Osteocyte (in vitro differentiated cells): ENCODE measurements at places on chromosomes 7 and 10. TPM values are rescaled to one million over a fixed set of nuclear protein-coding genes. Genes with fewer than 3 reads are reported as not detected.

DNA sequence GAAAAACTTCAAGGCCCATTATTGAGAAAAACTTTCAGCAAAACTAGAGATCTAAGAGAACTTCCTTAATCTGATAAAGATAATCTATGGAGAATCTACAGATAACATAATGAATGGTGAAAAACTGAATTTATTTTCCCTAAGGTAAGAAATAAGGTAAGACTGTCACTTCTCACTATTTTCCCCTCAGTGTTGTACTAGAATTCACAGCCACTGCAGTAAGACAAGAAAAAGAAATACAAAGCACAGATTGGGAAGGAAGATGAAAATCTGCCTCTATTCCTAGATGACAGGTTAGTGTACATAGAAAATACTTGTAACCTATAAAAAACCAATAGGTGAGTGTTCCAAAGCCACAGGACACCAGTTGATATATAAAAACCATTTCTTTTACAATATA is 220.7 kb upstream of the SHH start:
- H3K27me3 ChIP-seq = peaks cover 2% of the 10 kb centered on the region
- DNase-seq = no peak
- H3K27ac ChIP-seq = no peak overlapping the region
- H3K4me1 ChIP-seq = no peaks in the 10 kb centered on the region
- H3K36me3 ChIP-seq = no peaks in the 10 kb centered on the region

GRCh38 chr7:55343002-55343781 is 21.9 kb upstream of the LANCL2 start:
- no peak overlapping the region for H3K27ac ChIP-seq
- no peaks in the 10 kb centered on the region for H3K36me3 ChIP-seq
- H3K27me3 ChIP-seq = peaks cover 5% of the 10 kb centered on the region

DNA sequence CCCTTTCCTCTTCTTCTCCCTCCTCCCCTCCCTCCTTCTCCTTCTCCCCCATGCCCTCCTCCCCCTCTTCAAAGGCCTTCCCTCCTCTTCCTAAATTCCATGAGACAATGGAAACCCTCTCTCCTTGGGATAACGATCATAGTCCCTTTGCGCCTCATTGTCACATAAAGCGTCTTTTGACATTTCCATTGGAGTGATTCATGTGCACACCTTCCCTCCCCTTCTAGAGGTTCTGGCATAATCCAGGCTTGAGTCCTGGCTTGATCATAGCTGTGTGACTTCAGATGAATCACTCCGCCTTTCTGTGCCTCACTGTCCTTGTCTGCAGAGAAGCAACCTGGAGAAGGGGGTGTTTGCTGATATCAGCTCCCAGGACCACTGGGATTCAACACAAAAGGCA is 204.2 kb downstream of the TNS3 start:
- no peak overlapping the region for H3K4me3 ChIP-seq
- no peak for DNase-seq
- H3K4me1 ChIP-seq = peaks cover 49% of the 10 kb centered on the region
- H3K27me3 ChIP-seq = no peaks in the 10 kb centered on the region
- peaks cover 11% of the 10 kb centered on the region for H3K36me3 ChIP-seq

HSPA14 gene
- 9.5 and 9.9 TPM in 2 replicates for total RNA-seq

H2BK1 gene
- 1.1 TPM in 1 of 2 replicates, not detected in the other for total RNA-seq

CYP2W1 gene
- not detected in 2 replicates for total RNA-seq

GRCh38 chr7:157625973-157626742 is 289.4 kb downstream of the DNAJB6 start:
- no peaks in the 10 kb centered on the region for H3K4me1 ChIP-seq
- no peak overlapping the region for H3K27ac ChIP-seq
- DNase-seq = no peak
- no peak overlapping the region for H3K4me3 ChIP-seq
- no peaks in the 10 kb centered on the region for H3K36me3 ChIP-seq

DNA sequence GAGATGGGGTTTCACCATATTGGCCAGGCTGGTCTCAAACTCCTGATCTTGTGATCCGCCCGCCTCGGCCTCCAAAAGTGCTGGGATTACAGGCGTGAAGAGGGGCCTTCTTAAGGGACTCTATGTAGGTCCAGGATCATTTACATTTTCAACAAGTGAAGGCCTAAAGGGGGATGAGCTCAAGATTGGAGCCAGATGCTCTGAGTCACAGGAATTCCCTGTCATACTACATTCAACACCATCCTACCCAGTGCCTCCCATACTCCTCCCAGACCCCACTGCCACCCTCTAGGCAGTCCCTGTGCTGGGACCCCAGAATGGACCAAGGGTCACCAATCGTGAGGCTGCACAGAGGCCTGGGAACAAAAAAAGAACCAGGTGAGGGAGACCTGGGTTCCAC is 29.9 kb downstream of the CYTH3 start:
- no peak for DNase-seq
- no peak overlapping the region for H3K27ac ChIP-seq
- H3K36me3 ChIP-seq = peaks cover 2% of the 10 kb centered on the region

DNA sequence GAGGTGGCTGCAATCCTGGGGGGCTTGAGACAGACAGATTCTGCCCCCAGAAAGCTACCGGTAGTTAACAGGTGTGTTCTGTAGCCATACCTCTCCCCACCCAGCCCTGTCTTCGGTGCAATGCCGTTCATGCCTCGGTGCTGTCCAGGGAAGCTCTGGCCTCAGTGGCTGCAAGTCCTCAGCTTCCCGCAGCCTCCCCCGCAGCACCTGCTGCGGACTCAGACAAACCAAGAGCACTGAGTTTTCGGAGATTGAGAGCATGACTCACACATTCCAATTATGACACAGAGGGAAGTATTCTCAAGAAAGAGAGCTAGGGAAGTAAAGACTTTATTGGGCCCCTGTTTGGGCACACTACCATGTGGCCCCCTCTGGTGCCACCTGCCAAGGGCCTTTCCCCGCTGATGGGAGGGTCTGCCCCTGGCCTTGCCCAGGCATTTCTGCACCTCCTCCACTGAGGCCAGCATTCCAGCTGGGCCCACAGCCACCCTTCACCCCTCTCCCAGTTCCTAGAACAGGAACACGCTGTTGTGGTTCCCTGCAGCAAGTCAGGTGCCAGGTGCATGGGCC is 30.2 kb upstream of the EZH2 start:
- peaks cover 24% of the 10 kb centered on the region for H3K4me1 ChIP-seq
- peaks cover 9% of the 10 kb centered on the region for H3K27me3 ChIP-seq
- no peak overlapping the region for H3K4me3 ChIP-seq
- DNase-seq = no peak

GRCh38 chr10:78450807-78451485 is 417.3 kb downstream of the RPS24 start:
- H3K27ac ChIP-seq = no peak overlapping the region
- H3K4me1 ChIP-seq = no peaks in the 10 kb centered on the region
- H3K27me3 ChIP-seq = peaks cover 74% of the 10 kb centered on the region
- no peak for DNase-seq
- no peaks in the 10 kb centered on the region for H3K36me3 ChIP-seq

PHYH gene
- total RNA-seq = 21.6 and 22.1 TPM in 2 replicates

- no peaks in the 10 kb centered on the region for H3K27me3 ChIP-seq
- DNase-seq = no peak
- H3K27ac ChIP-seq = no peak overlapping the region
- H3K4me1 ChIP-seq = peaks cover 28% of the 10 kb centered on the region
Measured at GRCh38 chr10:79393221-79393923, 46.1 kb downstream of the PPIF start.

LRGUK gene
- 0.13 and 0.30 TPM in 2 replicates for total RNA-seq

HYAL4 gene
- not detected in 2 replicates for total RNA-seq

EIF5AL1 gene
- 0.10 TPM in 1 of 2 replicates, not detected in the other for total RNA-seq

DNA sequence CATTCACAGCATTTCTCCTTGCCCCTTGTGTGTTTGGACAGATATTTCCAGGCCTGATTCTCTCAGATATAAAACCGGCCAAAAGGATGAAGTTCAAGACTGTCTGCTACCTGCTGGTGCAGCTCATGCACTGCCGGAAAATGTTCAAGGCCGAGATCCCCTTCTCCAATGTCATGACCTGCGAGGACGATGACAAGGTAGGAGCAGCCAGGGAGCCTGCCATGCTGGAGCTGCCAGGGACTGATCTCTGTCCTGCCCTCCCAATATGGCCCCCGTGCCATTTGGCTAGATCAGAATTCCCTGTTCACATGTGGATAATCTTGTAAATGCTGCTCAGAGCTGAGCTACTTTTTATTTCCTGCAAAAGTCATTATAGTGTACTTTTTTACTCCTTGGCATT is 87.8 kb downstream of the ADCY1 start:
- no peaks in the 10 kb centered on the region for H3K4me1 ChIP-seq
- H3K27me3 ChIP-seq = no peaks in the 10 kb centered on the region
- H3K36me3 ChIP-seq = no peaks in the 10 kb centered on the region
- H3K4me3 ChIP-seq = no peak overlapping the region
- H3K27ac ChIP-seq = no peak overlapping the region

DNA sequence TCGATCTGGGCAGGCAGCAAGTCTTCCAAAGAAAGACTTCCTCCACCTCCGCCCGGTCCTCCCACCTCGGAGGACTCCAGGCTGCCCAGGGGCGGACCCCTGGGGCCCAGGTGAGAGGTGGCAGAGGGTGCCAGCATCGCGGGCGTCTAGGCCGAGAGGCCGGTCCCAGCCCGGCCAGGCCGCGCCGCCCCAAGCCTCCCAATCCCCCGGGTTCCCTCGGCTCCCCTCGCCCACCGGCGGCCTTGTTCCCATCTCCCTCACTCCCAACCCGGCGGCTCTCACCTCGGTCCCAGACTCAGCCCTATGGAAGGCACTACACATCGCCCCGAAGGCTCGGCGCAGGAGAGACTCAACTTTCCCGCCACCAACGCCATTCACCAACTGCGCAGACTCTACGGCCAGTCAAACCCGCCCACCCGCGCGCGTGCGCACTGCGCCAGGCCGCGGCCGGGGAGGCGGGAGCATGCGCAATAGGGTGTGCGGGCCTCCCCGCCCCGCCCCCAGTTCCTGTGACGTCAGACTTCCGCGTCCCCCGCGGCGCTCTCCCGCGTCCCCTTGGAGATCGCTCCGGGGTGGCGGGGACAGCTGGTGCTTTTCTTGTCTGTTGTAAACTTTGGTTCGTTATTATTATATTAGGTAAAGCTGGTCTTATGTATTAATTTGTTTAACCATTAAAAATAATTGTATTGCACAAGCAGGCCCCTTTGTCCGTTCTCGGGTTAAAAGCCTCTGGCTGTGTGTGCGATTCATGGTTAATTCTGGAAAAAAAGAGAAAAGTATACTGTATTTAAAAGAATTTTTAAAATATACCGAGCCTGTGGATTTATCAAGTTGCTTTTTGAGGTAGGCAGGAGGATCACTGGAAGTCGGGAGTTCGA is at the start of gene XRCC2:
Gene XRCC2 (minus strand): TSS at position 383 of the 878 bp plus-strand sequence. CDS start 62 bp downstream, at position 321.
- peak; percentile 99 for DNase-seq
- no peaks in the 10 kb centered on the region for H3K36me3 ChIP-seq
- peaks cover 16% of the 10 kb centered on the region for H3K4me1 ChIP-seq

GRCh38 chr7:155437836-155438235 is 20.1 kb upstream of the EN2 start:
- no peak for DNase-seq
- peaks cover 40% of the 10 kb centered on the region for H3K27me3 ChIP-seq
- no peaks in the 10 kb centered on the region for H3K36me3 ChIP-seq
- no peak overlapping the region for H3K4me3 ChIP-seq
- no peak overlapping the region for H3K27ac ChIP-seq

PRSS1 gene
- not detected in 2 replicates for total RNA-seq

DNA sequence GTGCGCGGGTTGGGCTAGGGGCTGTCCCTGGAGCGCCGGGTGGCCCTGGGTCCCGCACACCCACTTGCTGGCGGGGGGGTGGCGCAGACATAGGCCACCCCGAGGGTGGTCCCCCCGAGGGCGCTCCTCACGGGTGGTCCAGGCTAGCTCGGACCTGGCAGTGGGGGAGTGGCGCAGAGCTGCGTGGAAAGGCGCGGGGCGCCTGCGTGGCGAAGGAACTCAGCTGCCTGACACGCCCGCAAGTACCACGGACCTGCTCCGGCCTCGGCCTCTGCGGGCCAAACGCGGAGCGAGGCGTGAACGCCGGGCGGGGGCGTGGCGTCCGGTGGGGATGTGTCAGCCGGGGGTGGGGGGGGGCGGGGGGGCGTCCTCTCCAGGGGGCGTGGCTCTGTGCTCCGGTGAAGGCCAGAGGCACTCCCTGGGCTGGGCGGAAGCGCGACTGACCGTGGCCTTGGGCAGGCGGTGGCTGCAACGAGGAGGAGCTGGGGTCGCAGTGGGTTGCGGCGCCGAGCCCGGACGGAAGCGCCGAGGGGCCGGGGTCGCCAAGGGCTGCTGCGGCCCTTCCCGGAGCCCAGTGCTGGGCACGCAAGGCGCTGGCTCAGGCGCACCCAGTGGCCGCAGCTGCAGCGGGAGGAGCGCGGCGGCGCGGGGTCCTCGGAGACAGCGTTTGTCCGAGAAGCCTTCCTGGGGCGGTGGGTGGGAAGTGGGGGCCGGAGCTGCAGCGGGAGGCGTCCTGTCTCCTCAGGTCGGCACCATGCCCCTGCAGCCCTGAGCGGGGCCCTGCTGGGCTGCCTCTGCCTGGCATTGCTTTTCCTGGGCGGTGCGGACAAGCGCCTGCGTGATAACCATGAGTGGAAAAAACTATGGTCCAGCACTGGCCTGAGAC is 58.9 kb upstream of the NUPR2 start:
- no peaks in the 10 kb centered on the region for H3K27me3 ChIP-seq
- no peak for DNase-seq
- H3K36me3 ChIP-seq = peaks cover 1% of the 10 kb centered on the region
- no peak overlapping the region for H3K4me3 ChIP-seq
- no peak overlapping the region for H3K27ac ChIP-seq

DNA sequence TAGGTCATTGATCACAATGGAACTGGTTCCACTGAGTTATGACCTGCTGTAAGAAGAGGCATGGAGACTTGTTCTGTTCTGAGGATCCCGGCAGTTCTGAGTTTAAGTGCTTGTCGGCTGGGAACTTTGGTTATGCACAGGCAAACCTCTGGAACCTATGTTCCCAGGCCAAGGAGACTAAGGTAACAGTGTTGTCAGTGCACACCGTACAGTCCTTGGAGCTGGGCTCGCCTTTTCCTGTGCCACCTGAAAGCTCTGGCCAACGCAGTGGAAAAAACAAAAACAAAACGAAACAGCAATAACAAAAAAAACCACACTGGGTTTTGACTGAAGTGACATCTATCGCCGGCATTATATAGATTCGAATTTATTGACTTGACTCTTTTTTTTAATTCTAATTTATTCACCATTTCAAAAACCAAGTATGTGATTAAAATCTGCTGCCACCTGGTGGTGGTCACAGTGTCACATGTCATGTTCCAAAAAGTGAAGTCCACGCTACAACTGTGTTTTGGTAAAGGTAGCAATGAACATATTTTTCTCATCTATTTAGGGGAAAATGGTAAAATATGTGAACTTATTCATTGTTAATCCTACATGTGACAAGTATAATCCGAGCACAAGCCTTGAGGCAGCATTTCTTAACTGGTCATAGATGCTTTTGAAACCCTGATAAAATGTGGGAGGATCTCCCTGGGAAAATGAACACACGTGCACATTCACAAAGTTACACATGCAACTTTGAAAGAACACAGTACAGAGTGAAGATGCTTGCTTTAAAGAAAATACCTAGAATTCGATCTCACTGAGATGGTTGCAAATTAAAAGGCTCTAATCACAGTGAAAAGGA is 113.8 kb upstream of the PPP2R2D start:
- H3K4me1 ChIP-seq = no peaks in the 10 kb centered on the region
- no peaks in the 10 kb centered on the region for H3K27me3 ChIP-seq
- no peak overlapping the region for H3K4me3 ChIP-seq
- no peaks in the 10 kb centered on the region for H3K36me3 ChIP-seq
- H3K27ac ChIP-seq = no peak overlapping the region
- peak; percentile 68 for DNase-seq

PLXDC2 gene
- total RNA-seq = 33.2 and 36.4 TPM in 2 replicates

COMMD3 gene
- 69.1 and 69.6 TPM in 2 replicates for total RNA-seq
